ENCODE measurements at places on chromosomes 3 and 15.

DNA sequence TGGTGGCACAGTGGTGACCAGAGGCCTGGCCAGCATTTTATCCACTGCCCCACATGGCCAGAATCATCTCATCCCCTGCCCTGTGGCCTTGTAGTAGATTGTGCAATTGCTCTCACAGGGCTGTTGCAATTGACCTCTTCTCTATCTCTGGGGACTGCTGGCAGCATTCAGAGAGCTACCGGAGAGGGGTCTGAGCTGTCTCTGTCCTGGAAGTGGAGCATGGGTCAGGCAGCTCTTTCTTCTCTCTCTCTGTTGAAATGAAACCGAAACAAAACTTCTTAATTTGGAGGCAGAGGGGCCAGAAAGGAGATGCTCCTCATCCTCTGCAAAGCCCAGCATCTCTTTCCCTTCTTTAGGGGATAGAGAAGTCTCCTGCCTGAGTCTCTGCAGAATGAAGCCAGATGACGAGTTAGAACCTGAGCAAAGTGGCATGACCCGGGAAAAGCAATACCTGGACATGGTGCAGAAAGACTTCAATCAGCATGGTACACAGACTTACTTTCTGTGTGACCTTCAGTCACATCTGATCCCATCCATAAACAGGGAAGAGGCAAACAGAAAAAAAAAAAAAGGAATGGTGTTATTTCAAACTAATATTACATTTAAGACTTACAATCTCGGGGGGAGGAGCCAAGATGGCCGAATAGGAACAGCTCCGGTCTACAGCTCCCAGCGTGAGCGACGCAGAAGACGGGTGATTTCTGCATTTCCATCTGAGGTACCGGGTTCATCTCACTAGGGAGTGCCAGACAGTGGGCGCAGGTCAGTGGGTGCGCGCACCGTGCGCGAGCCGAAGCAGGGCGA, 144.5 kb upstream of the BCL6 start:
- DNase-seq: peak; percentile 9

DNA sequence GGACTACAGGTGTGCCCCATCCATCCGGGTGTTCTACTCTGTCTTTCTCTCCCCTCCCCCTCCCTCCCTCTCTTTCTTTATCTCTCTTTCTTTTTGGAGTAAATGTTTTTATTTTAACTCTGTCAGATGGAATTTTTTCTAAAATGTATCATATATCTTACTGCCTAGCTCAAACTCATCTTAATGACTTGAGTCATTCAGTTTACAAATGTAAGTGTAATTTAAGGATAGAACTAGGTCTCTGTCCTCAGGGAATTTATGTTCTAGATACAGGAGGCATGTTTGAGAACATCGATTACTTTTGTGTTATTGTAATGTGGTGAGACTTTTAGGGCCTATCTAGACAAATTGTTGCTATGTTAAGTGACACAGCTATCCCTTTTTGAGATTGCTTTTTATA, 3.5 kb downstream of the TBC1D23 start:
- DNase-seq: no peak

DNA sequence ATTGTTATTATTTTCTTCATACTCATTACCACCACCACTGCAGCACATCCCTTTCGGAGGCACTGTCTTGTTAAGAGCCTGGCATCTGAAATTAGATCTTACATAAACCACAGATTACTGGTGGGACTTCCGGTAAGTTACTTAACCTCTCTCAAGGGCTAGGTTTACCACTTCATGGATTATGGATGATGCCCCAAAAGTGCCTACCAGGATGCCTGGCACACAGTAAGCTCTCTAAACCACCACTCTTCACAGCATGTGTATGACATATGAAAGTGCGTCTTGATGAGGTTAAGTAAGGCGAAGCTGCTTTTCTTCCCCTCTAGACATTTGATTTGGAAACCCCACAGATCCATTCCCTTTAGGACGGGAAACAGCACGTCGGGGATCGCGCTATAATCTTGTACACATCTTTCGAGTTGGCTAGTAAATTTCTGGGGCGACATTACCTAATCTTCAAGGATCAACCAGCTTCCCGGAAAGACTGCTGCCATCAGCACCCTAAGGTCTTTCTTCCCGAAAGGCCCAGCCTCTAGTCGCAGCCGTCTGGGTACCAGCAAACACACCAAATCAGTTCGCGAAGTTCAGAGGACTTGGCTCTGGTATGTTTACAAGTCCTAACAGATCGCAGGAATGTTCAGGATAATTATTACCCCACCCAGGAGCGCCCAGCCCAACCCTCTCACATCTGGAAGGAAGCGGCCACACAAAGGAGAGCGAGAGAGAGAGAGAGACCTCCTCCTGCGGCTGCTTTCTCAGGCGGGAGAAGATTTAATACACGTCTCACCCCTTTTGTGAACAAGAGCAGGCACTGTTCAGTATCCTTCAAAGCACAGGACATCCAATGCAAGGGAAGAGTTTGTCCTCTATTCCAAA, 155.1 kb upstream of the FRMD4B start:
- DNase-seq: no peak

DNA sequence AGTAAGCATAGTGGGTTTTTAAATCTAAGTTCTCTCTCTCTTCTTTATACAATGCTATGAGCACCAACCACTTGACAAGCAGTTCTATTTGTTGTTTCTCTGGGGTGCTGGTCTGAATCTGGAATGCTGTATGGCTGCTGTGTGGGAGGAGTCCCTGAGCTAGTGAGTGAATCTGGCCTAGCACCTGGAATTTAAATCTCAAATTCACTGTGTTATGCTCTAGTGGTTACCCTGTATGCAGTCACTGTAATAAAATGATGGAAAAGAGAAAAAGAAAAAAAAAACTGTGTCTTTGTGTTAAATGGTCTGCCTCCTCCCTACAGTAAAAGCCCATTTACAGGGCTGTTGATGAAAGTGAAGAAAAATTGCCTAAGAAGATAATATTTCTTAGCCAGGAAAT, 155.0 kb downstream of the ATP8B4 start:
- DNase-seq: no peak

GRCh38 chr15:66725464-66725785, 23.4 kb downstream of the SMAD6 start:
- no peak for DNase-seq

GRCh38 chr3:184419171-184419570, 39.3 kb downstream of the CHRD start:
- DNase-seq: no peak

GRCh38 chr3:134694946-134695543, 44.2 kb upstream of the KY start:
- DNase-seq: no peak

DNA sequence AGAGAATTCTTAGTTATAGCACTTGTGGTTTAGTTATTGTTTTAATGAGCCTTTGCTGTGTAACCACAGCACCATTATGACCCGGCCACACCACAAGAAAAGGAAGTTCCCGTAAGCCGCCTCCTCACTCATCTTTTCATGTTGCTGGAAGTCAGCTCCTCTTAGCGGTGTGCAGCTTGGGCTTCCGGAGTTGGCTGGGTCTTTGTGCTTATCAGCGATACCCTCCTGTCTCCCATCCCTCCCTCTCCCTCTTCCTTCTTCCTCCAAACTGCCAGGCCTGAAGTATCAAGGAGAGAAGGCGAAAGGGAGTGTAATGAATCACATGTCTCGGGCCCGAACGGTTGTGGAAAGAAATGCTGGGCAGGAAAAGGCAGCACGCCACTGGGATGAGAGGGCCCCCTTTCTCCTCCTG, 353.5 kb downstream of the MCTP2 start:
- peak; percentile 18 for DNase-seq

- peak; percentile 72 for DNase-seq
Observed at GRCh38 chr3:158152186-158152585, 42.3 kb downstream of the RSRC1 start.

DNA sequence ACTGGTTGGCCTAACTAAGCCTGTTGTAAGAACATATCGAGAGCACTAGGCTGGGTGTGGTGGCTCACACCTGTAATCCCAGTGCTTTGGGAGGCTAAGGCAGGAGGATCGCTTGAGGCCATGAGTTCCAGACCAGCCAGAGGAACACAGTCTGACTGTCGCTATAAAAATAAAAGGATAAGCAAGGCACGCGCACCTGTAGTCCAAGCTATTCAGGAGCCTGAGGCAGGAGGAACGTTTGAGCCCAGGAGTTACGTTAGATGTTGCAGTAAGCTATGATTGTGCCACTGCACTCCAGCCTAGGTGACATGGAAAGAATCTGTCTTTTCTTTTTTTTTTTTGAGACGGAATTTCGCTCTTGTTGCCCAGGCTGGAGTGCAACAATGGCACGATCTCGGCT, 24.9 kb downstream of the MAP4 start:
- DNase-seq: no peak

DNA sequence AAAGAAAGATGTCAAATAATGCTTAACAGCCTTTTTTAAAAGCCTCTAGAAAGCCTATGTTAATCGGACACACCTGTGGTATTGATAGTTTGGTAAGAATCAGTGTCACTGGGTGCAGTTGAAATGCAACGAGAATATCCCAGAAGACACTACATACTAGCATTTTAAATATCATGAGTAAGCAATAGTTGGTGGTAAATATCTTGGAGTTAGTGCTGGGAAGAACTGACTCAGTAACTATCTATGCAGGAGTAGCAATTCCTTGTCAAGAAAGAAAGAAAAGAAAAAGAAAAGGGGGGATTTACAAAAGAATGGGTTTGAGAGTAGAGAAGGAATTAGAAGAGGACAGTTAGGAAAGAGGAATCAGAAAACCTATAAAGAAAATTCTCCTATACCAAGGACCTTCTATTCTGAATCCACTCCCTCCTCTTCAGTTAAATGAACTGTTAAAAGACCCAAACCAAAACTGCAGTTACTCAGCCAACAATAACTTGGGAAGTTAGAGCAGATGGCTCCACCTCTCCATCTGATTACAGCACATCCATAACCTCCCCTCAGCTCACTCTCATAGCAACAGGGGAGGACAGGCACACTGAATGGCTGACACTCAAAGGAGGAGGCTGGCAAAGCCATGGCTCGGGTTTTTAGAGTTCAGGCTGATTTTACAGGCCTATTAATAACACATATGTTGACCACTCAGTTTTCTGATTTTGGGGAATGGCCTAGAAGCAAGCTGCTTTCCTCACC, 207.6 kb upstream of the MDFIC2 start:
- no peak for DNase-seq

DNA sequence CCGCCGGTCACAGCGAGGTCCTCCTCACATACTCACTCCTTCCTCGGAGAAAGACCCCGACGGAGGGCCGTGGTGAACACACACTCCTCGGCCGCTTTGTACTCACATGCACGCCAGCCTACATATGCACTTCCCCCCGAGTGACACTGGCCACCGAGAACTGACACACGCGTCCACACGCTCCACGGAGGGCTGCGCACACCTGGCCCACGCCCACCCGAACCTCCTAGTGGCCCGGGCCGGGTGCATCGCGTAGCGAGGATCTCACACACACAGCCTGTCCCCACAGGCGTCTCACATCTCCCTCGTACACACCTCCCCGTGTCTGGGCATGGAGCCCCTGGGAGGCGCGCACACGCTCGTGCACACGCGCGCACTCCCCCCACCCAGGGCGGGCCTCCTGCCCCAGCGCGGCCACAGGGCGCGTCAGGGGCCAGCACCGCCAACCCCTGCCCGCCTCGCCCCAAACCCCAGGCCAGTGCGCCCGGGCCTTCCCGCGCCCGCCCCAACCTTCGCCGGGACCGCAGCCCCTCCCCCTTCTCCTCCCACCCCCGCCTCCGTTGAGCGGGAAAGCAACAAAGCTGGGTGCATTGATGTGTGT, 411 bp upstream of the C3orf70 start:
- DNase-seq: no peak

DNA sequence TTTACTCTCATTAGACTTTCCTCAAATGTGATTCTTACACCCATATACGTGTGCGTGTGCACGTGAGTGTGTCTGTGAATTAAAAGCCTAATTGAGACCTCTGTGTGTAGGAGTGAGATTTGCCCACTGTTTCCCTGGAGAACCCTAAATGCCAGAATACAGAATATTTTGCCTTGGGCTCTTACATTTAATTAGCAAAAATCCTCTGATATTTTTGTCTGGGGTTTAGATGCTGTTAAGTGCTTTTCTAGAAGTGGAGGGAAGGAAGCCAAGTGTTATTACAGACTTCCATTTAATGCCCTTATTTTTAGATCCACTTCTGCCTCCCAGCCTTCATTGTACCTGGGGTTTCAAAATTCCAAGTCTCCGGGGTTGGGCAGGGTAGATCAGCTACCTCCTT, 17.8 kb downstream of the ZNF35 start:
- DNase-seq: no peak

DNA sequence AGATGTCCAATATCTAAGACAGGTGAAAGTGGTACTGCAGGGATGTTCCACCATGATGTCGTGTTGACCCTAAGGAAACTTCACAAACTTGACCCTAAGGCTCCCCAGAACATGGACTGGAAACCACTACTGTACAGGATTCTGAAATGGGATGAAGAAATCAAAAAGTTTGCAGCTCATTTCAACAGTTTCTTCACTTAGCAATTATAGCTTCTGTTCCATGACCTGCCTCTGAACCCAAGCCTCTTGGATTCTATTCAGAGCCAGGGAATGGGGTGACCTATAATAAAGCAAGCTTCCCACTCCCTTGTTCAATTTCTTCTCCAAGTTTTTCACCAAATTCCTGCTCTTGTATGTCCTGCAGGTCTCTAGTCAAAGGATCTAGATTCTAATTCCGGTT, 40.7 kb downstream of the DUT start:
- DNase-seq: no peak

DNA sequence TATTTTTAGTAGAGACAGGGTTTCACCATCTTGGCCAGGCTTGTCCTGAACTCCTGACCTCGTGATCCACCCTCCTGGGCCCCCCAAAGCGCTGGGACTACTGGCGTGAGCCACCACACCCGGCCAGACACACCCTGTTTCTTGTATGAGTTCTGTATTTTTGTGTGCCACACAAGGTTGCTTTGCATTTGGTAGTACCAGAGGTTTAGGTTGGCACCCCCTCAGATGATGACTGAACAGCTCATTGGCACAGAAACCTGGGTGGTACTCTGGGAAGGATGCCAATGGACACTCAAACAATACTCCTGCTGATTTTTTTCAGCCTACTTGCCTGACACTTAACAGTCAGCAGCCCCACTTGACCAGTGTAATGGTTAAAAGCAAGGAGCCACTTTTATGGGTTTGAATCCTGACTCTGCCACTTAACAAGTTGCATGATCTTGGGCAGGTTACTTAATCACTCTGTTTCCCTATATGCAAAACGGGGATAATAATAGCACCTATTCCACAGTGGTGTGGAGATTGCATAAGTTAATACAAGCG, 39.2 kb upstream of the BCL2A1 start:
- DNase-seq: peak; percentile 16

All from fibroblast of pulmonary artery (primary cell).